Thyroid gland (tissue), 4 donors: ENCODE measurements at places on chromosomes 5 and 9. TPM values are rescaled to one million over a fixed set of nuclear protein-coding genes. Genes with fewer than 3 reads are reported as not detected.

GRCh38 chr5:163670036-163670435 lies 164.6 kb downstream of the MAT2B start:
- no peaks in the 10 kb centered on the region for H3K36me3 ChIP-seq
- no peak overlapping the region for H3K27ac ChIP-seq
- DNase-seq: no peak
- H3K4me3 ChIP-seq: no peak overlapping the region
- H3K4me1 ChIP-seq: no peaks in the 10 kb centered on the region

DNA sequence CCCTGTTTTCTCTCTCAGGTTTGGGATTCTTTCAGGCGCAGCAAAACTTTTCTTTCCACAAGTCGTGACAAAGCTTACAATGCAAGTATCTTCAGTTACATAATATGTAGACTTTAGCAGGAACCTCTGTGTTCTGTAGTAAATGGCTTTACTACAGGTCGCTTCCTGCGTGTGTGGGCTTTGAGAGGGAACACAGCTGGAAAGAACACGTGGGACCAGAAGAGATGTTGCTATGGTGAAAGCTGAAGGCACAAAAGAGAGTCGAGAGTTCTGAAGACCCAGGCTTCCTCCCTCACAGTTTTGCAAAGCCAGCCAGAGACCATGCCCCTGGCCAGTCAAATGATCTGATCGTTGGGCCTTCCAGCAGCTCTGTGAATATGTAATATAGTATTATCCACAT lies 4.0 kb downstream of the ANKRD55 start:
- no peak overlapping the region for H3K27ac ChIP-seq
- H3K4me1 ChIP-seq: no peaks in the 10 kb centered on the region
- no peak for DNase-seq
- no peaks in the 10 kb centered on the region for H3K36me3 ChIP-seq
- H3K4me3 ChIP-seq: no peak overlapping the region
- H3K27me3 ChIP-seq: no peaks in the 10 kb centered on the region

DNA sequence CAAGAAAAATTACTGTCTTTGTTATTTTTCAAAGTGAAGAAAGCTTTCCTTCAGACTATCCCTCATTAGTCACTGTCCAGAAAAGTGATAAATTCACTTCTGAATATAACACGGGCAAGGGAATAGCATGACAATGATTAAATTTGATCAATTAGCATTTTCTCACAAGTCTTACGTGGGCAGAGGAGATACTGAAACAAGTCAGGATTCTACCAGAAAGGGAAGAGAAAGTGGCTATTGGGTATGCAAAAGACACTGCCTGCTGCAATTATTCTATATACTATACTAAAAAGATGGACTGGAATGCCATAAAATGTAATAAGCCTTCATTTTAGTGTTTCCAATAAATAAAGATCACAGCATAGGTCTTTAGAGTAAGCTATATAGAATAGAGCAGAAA lies 7.4 kb downstream of the COX7C start:
- H3K4me3 ChIP-seq: no peak overlapping the region
- H3K4me1 ChIP-seq: no peaks in the 10 kb centered on the region
- H3K27me3 ChIP-seq: no peaks in the 10 kb centered on the region
- H3K36me3 ChIP-seq: peaks cover 5% of the 10 kb centered on the region
- DNase-seq: no peak

DNA sequence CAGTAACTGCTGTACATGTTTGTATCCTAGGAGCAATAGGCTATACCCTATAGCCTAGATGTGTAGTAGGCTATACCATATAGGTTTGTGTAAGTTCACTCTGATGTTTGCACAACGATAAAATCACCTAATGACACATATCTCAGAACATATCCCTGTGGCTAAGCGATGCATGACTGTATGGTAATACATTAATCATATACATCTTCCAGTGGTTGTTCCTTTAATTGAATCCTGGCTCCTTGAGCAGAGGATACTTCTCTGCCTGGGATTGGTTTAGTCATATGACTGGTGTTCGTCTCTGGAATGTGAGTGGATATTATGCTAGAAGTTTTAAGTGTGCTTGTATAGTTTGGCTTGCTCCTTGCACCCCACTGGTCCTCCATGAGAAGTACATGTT lies 425.8 kb downstream of the MAN2A1 start:
- H3K27ac ChIP-seq: no peak overlapping the region
- no peaks in the 10 kb centered on the region for H3K36me3 ChIP-seq
- no peaks in the 10 kb centered on the region for H3K4me1 ChIP-seq
- no peak overlapping the region for H3K4me3 ChIP-seq
- H3K27me3 ChIP-seq: no peaks in the 10 kb centered on the region
- DNase-seq: no peak

DNA sequence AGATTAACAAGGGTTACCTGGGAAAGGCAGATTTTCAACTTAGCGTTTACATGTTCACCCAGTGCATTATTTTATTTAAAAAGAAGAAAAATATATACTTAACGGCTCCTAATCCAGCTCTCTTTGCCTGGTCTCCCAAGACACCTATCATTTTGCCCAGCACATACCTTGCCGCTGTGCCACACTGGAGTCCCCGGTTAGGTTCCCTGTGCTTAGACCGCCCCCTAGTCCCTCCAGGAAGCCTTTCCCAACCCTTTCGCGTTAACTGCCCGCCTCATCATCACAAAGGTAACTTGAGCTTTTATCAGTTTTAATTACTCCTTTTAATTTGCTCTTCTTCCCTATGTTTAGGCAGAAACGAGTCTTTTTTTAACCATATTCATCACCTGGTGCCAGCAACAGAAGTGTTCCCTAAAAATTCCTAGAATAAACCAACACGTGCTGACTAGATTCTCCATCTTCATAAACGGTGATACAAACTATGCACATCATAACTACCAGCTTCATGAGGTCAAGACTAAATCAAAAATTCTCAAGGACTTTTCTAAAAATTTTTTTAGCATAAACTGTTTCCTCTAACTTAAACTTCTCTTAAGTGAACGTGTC lies 19.7 kb downstream of the DNAJA1 start:
- H3K27ac ChIP-seq: peak overlapping the region; percentile 94
- peaks cover 31% of the 10 kb centered on the region for H3K36me3 ChIP-seq
- no peaks in the 10 kb centered on the region for H3K27me3 ChIP-seq
- peak; percentile 14 for DNase-seq
- peak overlapping the region; percentile 56 for H3K4me3 ChIP-seq

GRCh38 chr9:123250504-123250903 lies 17.9 kb downstream of the STRBP start:
- no peak for DNase-seq
- H3K4me3 ChIP-seq: no peak overlapping the region
- H3K4me1 ChIP-seq: peaks cover 6% of the 10 kb centered on the region
- H3K27ac ChIP-seq: no peak overlapping the region
- no peaks in the 10 kb centered on the region for H3K36me3 ChIP-seq

DNA sequence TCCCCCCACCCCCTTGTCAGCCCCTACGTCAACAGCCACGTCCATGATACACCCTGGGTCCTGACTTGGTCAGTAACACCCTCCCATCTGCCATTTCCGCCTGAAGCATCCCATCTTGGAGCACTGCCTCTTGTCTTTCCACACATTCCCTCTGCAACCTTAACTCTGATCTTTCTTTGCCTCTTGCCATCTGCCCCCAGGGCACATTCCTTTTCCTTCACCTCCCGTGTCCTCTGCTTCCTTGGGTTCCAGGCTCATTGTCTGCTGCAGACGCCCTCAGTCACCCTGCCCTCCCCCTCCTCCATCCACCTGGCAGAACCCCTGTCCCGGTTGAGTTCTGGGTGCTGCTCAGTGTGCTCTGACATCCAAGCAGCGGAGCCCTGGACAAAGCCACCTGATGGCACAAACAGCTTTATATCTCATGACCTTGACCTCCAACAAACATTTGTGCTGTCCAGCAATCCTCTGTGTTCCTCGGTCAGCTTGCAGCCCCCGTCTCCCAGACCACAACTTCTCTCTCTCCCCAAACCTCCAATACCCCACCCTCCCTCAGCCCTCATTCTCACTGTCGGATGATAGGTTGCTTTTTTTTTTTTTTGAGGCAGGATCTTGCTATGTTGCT lies 97.7 kb upstream of the IER5L start:
- DNase-seq: no peak
- no peaks in the 10 kb centered on the region for H3K27me3 ChIP-seq
- no peaks in the 10 kb centered on the region for H3K4me1 ChIP-seq
- no peak overlapping the region for H3K27ac ChIP-seq

GRCh38 chr9:80496901-80497556 lies 925.3 kb downstream of the TLE4 start:
- no peaks in the 10 kb centered on the region for H3K4me1 ChIP-seq
- no peak overlapping the region for H3K27ac ChIP-seq
- H3K27me3 ChIP-seq: no peaks in the 10 kb centered on the region
- DNase-seq: no peak
- H3K36me3 ChIP-seq: no peaks in the 10 kb centered on the region

DNA sequence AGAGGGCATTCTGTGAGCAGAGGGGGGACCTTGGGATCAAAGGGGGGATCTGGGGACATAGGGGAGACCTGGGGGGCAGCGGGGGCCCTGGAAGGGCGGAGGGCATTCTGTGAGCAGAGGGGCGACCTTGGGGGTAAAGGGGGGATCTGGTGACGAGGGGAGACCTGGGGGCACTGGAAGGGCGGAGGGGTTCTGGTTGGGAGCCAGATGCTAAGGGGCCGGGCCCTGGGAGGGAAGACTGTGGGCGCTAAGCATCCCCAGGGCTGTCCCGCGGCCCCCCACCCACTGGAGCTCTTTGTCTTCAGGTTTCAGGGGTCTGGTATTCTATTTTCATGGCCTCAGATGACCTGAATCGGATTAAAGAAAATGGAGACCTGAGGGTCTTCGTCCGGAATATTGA lies 748 bp downstream of the LCN9 start:
- no peak for DNase-seq
- no peaks in the 10 kb centered on the region for H3K4me1 ChIP-seq
- no peaks in the 10 kb centered on the region for H3K27me3 ChIP-seq
- H3K27ac ChIP-seq: no peak overlapping the region
- H3K36me3 ChIP-seq: no peaks in the 10 kb centered on the region

GRCh38 chr5:11047625-11048024 lies 286.6 kb upstream of the DAP start:
- no peak overlapping the region for H3K4me3 ChIP-seq
- no peaks in the 10 kb centered on the region for H3K36me3 ChIP-seq
- no peak for DNase-seq
- no peak overlapping the region for H3K27ac ChIP-seq

DNA sequence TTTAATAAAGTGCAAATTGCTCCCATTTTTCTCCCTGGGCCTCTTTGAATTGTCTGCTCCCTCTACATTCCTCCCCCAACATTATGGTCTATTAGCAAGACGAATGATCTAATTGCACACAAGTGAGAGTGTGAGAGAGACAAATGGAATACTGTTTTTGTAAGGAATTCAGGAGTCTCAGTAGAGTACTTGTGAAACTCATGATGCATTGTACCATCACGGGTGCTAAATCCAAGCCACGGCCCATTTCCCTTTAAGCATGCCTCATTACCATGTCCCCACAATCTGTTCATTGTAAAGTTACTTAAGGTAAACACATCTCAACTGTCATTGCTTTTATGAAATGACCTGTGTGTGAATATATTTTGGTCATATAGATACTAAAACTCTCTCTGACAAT lies 62.8 kb downstream of the CD180 start:
- DNase-seq: peak; percentile 60
- no peak overlapping the region for H3K27ac ChIP-seq
- H3K36me3 ChIP-seq: peaks cover 7% of the 10 kb centered on the region
- H3K4me3 ChIP-seq: no peak overlapping the region
- H3K4me1 ChIP-seq: peaks cover 12% of the 10 kb centered on the region

DNA sequence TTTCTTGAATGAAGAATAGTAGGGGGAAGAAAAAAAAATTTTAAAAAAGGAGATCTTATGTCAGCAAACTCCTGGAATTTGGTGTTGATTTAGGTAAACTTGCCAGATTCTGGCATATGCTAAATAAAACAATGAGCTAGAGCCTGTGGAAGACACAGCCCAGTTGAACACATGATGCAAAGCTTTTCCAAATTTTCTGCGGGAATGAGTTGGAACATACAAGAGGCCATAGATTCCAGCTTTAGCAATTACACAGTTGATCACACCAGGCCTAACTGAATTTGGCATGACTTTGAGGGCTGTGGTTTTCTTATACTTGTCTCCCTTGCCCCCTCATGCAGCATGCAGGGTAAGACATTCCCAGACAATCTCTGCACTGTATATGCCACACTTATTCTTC lies 297.0 kb downstream of the SH3GL2 start:
- no peaks in the 10 kb centered on the region for H3K4me1 ChIP-seq
- H3K27me3 ChIP-seq: no peaks in the 10 kb centered on the region
- DNase-seq: no peak
- no peaks in the 10 kb centered on the region for H3K36me3 ChIP-seq

DNA sequence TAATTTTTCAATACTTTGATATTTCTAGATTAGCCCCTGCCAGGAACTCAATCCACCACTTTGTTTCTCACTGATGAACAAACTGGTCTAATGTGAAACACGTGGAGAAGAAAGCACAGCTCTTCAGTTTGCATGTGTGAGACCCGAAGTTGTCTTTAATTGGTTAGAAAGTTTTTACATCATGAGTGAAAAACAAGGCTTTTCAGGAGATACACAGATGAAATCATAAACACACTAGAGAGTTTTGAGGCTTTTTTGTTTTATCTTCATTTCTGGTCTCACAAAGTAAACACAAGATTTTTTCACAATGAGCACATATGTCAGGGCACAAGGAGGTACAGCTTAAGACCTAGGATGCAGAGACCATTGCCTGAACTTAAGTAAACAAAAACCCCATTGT lies 84.5 kb upstream of the MOCS2 start:
- H3K4me3 ChIP-seq: no peak overlapping the region
- H3K27ac ChIP-seq: no peak overlapping the region
- H3K4me1 ChIP-seq: no peaks in the 10 kb centered on the region
- no peak for DNase-seq

DNA sequence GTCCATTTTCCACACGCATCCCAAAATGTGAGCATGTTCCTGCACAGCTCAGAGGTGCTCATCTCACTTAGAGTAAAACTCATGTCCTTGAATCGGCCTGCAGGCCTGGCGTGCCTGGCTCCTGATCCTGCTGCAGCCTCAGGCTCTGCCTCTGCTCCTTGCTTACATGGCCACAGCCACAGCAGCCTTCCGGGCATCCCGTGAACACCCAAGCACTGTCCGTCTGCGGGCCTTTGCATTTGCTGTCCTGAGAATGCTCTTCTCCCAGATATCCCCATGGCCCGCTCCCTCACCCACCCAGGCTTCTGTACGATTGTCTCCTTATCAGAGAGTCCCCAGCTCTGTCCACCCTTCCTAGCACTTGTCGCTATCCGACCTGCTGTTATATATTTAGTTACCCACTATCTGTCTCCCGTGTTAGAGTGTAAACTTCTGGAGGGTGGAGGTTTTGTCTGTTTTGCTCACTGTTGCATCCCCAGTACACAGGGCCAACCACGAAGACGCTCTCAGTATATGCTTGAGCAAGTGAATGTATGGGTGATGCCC lies 21.9 kb downstream of the FGF18 start:
- no peak overlapping the region for H3K27ac ChIP-seq
- H3K36me3 ChIP-seq: no peaks in the 10 kb centered on the region
- H3K27me3 ChIP-seq: no peaks in the 10 kb centered on the region
- no peak for DNase-seq
- H3K4me3 ChIP-seq: no peak overlapping the region

- no peaks in the 10 kb centered on the region for H3K36me3 ChIP-seq
- H3K27me3 ChIP-seq: no peaks in the 10 kb centered on the region
- H3K27ac ChIP-seq: no peak overlapping the region
These were observed 16.0 kb upstream of the SLC9A3 start for GRCh38 chr5:540071-540905.

Gene CACFD1
- total RNA-seq: 32.0 TPM

Gene SCGB3A2
- total RNA-seq: not detected

Gene C5orf58
- not detected for total RNA-seq

Gene NSA2
- 101 TPM for total RNA-seq

Gene NR2F1
- total RNA-seq: 43.3 TPM

Gene TAF11L10
- total RNA-seq: not detected

Gene SPOUT1
- 16.7 TPM for total RNA-seq

Gene ESM1
- total RNA-seq: not detected

Gene IFNB1
- not detected for total RNA-seq

Gene PDGFRB
- total RNA-seq: 47.3 TPM

Gene DND1
- not detected for total RNA-seq

Gene GRM6
- total RNA-seq: not detected

Gene BRD8
- 56.9 TPM for total RNA-seq
